Stimulated activated memory B cell treated with anti-CD40 and anti-IgM and Interleukin-4, amounts not matched to agents 10 μg/mL and 1 μg/mL and 100 μg/mL, for 72 hours (primary cell): ENCODE measurements at places on chromosomes 7 and 10.

- H3K4me3 ChIP-seq: no peak overlapping the region
- peaks cover 61% of the 10 kb centered on the region for H3K36me3 ChIP-seq
- no peak for ATAC-seq
- peaks cover 38% of the 10 kb centered on the region for H3K4me1 ChIP-seq
- H3K27me3 ChIP-seq: no peaks in the 10 kb centered on the region
- no peak overlapping the region for H3K27ac ChIP-seq
Observed at GRCh38 chr10:45586028-45586824, 86.3 kb downstream of the ZFAND4 start.

DNA sequence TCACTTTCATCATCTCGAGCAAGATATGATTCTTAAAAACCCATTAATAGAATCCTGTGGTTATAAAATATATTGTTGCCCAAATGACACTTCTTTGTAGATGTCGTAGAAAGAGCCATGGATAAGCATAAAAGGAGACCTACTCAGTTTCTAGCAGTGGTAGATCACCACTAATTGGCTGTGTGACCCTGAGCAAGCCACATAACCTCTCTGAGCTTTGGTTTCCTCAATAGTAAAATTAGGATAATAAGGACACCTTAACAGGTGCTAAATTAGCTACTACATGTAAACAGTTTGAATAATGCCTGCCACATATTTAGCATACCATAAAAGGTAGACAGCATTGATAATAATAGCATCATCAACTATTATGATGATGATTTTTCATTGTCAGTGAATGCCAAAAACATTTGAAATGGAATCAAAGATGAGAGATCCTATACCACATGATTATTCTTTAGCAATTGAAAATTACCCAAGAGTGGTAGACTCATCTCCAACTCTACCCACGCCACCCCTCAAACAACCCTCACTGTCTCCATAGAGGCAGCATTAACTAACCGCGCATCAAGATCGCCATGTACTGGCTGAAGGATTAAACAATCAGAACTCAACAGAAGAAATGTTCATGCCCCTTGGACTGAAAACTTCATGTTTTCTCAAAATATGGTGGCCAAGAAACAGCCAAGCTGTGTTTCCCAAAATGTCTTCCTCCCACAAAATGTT, 45.8 kb downstream of the CHST15 start:
- H3K27ac ChIP-seq: no peak overlapping the region
- peaks cover 27% of the 10 kb centered on the region for H3K36me3 ChIP-seq
- H3K27me3 ChIP-seq: no peaks in the 10 kb centered on the region
- no peak for ATAC-seq
- peaks cover 51% of the 10 kb centered on the region for H3K4me1 ChIP-seq

GRCh38 chr10:86651021-86651471, 3.3 kb upstream of the OPN4 start:
- no peak overlapping the region for H3K4me3 ChIP-seq
- no peak overlapping the region for H3K27ac ChIP-seq
- no peak for ATAC-seq
- no peaks in the 10 kb centered on the region for H3K4me1 ChIP-seq
- no peaks in the 10 kb centered on the region for H3K27me3 ChIP-seq
- H3K36me3 ChIP-seq: no peaks in the 10 kb centered on the region

DNA sequence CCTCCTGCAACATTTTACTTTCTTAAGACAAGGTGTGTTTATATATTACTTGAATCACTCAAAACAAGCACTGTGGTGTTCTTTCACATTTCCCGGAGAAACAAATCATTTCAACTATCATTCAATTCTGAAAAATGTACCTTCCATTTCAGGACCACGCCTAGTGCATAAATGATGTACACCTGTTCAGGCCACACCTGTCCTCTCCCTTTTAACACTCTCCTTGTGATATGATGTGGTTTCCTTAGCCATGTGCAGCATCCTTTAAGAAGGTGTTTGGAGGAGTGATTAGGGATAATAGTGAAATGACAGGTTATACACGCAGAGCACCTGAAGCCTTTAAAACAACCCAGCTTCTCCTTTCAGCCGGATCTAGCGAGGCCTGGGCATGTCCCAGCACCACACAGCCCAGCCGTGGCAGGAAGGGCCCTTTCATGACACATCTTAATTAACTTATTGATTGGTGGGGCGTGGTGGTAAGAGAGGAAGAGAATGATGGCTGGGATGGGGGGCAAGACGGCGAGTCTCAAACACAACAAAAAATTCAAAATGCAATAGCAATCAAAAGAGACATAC, 26.9 kb downstream of the ABLIM1 start:
- ATAC-seq: no peak
- peaks cover 32% of the 10 kb centered on the region for H3K4me1 ChIP-seq
- H3K4me3 ChIP-seq: peak overlapping the region; percentile 84
- H3K36me3 ChIP-seq: no peaks in the 10 kb centered on the region
- H3K27ac ChIP-seq: no peak overlapping the region
- H3K27me3 ChIP-seq: peaks cover 78% of the 10 kb centered on the region

GRCh38 chr7:86908948-86909347, 150.5 kb downstream of the ELAPOR2 start:
- no peaks in the 10 kb centered on the region for H3K4me1 ChIP-seq
- no peak for ATAC-seq
- H3K4me3 ChIP-seq: no peak overlapping the region
- no peaks in the 10 kb centered on the region for H3K36me3 ChIP-seq
- H3K27me3 ChIP-seq: no peaks in the 10 kb centered on the region

- ATAC-seq: no peak
- H3K4me3 ChIP-seq: no peak overlapping the region
- H3K4me1 ChIP-seq: peaks cover 9% of the 10 kb centered on the region
- peaks cover 39% of the 10 kb centered on the region for H3K27me3 ChIP-seq
- H3K36me3 ChIP-seq: no peaks in the 10 kb centered on the region
Observed at GRCh38 chr7:157490465-157490912, 153.7 kb downstream of the DNAJB6 start.

DNA sequence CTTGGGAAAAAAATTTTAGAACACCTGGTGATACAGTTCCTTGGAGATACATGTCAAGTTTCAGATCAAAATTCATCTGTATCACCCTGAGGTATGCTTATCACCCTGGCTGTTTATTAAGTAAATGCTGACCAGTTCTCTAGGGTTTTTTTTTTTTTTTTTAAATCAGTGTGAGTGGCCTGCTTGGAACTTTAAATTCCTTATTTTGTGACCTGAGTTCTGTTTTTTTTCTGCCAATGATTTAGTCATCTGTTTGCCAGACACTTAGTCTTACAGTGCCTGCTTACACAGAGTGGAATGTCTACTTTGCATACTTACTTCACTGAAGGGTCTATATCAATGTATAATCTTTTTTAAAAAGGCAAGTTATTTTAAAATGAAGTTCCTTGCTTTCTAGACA, 1.8 kb downstream of the TSPAN13 start:
- no peaks in the 10 kb centered on the region for H3K27me3 ChIP-seq
- H3K36me3 ChIP-seq: peaks cover 7% of the 10 kb centered on the region
- H3K4me3 ChIP-seq: peak overlapping the region; percentile 91
- H3K4me1 ChIP-seq: peaks cover 54% of the 10 kb centered on the region
- no peak overlapping the region for H3K27ac ChIP-seq

DNA sequence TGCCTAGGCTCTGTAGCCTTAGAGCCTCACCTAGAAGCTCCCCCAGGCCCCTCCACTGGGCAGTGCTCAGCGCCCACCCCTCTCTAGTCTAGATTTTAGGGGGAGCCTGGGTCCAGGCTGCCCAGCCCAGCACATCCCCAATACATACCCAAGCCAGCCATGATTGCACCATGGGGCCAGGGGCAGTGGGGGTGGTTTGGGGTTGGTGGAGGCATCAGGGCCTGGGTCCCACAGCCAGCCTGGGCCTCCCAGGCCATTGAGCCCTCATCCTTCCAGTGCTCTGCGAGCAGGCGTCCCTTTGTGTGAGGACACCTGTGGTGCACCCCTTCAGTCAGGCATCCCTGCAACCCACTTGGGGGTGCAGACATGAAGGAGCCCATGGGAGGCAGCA, 76.9 kb upstream of the RET start:
- no peak overlapping the region for H3K27ac ChIP-seq
- H3K27me3 ChIP-seq: no peaks in the 10 kb centered on the region
- no peaks in the 10 kb centered on the region for H3K4me1 ChIP-seq
- no peaks in the 10 kb centered on the region for H3K36me3 ChIP-seq
- no peak for ATAC-seq
